ENCODE measurements at places on chromosomes 11 and 22. TPM values are rescaled to one million over a fixed set of nuclear protein-coding genes. Genes with fewer than 3 reads are reported as not detected.
A peak's percentile ranks its signal among the peaks of the same experiment; 100 is the strongest.

Gene OR8B12
- total RNA-seq: not detected

Gene ASPHD2
- total RNA-seq: 8.7 TPM

Gene LGR4
- total RNA-seq: 6.6 TPM

Gene GLYAT
- not detected for total RNA-seq

Gene DNAJB7
- not detected for total RNA-seq

Gene GRAP2
- total RNA-seq: 0.33 TPM

Gene ARRB1
- 10.6 TPM for total RNA-seq

Gene GPR83
- not detected for total RNA-seq

Gene FXYD6
- total RNA-seq: 1.1 TPM

Gene MS4A14
- total RNA-seq: not detected

Gene PHLDA2
- 71.3 TPM for total RNA-seq

Gene CALCB
- total RNA-seq: 0.19 TPM

Gene IL10RA
- total RNA-seq: not detected

Gene KCNK4
- not detected for total RNA-seq

Gene CASP5
- not detected for total RNA-seq

Gene CELSR1
- 17.9 TPM for total RNA-seq

Gene FGF3
- total RNA-seq: not detected

GRCh38 chr11:11960687-11961086, 47.7 kb downstream of the DKK3 start:
- DNase-seq: peak; percentile 62

- DNase-seq: no peak
Measured at GRCh38 chr22:35367331-35367886, 13.5 kb upstream of the HMOX1 start.

GRCh38 chr11:100785148-100785983, 98.3 kb downstream of the ARHGAP42 start:
- no peak for DNase-seq

GRCh38 chr11:96143041-96143521, 199.9 kb downstream of the MAML2 start:
- no peak for DNase-seq

DNA sequence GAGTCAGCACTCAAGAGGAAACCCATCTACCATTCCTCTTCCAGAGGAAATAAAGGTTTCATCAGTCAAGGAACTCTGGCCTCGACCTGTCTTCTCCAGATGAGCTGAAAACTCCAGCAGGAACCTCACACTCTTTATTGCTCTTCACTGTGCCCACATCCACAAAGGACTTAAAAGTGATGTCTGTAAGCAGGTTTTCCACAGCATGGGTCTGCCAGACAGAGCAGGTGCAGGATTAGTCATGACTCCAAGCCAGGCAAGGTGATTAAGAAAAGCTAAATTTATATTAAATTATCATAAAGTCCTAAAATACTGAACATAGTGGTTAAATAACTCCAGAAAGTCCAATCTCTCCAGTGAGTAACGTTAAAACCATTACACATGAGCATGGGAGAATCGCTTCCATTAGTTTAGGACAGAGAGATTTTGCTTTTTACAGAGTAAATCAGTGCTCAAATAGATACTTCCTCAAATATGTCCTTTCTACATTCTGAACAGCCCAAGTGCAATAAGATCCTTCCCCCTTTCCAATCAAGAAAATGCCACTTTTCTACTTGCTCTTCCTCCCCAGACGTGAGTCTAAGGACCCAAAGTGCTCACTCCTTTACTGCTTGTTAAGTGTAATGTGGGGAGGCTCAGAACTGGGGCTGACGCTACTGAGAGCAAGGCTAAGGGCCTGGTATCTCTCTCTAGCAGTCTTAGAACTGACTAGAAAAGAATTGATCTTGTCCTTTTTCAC, 10.7 kb upstream of the CKAP5 start:
- DNase-seq: no peak

DNA sequence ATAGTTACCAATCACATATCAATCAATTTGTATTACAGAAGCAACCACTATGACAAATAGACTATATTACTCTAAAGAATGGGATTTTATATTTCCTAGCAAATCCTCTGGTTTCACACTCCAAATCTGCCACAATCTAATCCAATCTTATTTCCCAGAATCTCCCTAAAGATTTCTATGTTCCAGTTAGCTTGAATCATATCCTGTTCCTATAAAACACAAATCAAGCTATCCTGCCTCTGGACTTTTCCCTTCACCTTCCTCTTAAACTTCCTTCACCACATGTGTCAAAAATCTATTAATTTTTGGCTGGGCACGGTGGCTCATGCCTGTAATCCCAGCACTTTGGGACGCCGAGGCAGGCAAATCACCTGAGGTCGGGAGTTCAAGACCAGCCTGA, 50.0 kb downstream of the PIK3C2A start:
- peak; percentile 10 for DNase-seq

DNA sequence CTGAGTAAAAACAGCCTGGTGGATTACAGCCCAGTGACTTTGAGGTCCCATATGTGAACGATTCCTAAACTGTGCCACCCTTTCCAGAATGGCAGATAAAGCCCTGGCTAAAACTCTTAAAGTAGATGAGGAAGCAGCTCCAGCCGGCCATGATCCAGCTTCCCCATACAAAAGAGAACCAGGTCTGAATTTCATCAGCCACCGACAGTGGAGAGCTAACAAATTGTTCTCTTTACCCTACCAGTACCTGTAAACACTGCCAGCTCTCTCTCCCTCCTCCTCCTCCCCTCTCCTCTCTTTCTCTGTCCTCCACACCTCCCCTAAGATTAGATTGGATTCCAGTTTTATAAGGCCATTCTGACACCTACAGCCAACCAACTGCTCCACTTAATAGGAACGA, 176.9 kb downstream of the DSCAML1 start:
- no peak for DNase-seq

- DNase-seq: no peak
Measured at GRCh38 chr22:28430466-28431025, 249.1 kb downstream of the TTC28 start.

GRCh38 chr11:10155793-10156490, 138.1 kb downstream of the SBF2 start:
- DNase-seq: no peak

DNA sequence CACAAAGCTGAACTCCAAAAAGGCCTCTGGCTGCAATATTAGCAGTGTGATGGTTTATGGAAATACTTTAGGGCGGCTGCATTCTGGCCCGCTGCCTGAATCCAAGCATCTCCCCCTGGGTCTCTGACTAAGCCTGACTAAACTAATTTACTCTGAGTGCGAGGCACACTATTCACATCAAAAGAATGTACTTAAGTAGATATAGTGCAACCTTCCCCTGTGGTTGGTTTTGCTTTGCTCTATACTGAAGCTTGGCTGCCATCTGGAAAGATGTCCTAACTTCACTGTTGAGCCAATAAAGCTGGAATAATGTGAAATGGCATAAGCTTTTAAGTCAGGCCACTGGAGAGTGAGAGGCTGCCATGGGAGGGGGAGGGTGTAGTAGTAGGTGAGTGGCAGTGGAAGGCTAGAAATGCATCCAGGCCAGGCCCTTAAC, 321.6 kb downstream of the AASDHPPT start:
- DNase-seq: peak; percentile 98

- no peak for DNase-seq
Measured at GRCh38 chr22:39674536-39674935, 104.0 kb downstream of the CACNA1I start.

DNA sequence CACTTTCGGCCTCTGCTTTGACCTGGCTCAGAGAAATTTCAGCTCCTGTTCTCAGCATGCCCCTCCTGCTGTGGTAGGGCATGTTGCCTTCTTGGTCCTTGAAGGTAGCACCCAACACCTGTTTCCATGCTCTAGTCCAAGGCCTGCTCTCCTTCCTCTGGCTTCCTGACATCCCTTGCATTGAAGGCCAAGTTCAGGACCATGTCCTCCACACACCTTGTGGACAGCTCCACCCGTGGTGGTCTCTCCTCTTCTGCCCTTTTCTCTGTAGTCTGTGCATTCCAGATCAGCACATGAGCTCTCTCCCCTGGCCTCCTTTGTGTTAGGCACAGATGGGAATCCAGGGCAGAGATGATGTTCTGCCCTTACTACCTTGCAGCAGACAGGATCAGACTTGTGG, 225.3 kb downstream of the ADAMTS15 start:
- no peak for DNase-seq

DNA sequence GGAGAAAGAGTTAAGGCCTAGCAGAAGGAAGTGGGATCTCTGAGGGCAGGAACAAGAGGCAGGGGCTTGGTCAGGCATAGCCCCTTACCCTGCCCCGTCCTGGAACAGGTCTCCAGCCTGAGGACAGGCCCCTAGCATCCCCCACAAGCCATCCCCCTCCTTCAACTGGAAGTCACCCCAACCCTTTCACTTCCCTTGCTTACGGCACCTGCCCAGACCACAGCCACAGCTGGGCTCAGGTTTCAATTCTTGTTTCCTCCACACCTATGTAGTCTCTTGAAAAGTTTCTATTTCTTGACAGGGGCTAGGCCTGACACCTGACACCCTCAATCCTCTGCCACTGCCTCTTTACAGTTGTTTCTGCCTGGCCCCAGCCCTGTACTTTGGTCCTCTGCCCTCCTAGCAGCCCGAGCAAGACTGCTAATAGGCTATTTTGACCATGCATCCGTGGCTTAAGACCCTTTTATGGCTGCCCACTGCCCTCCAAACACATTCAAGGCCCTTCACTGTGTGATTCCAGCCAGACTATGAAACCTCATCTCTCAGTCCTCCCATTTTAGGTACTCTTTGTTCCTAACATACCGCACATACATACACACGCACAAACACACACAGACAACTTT, 10.9 kb upstream of the FCHSD2 start:
- DNase-seq: no peak

DNA sequence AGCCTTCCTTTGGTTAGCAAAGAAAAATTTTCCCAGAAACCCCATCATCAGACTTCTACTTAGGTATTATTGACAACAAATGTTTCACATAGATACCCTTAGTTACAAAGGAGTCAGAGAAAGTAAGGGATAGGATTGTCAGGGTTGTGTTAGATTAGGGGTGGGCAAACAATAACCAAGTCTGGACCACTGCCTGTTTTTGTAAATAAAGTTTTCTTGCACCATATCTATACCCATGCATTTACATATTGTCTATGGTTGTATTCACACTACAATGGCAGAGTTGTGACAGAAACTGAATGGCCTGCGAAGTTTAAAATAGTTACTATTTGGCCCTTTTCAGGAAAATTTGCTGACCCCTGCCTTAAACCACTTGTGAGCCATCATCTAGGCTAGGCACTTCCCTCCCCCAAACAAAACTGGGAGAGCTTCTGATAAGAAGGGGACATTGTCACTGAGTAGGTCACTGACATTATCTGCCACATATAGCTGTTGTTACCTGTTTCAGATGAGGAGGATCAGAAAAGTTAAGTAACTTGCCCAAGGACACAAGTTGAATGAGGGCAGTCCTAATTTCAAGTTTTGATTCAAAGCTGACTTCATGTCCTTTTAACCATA, 40.7 kb upstream of the TMEM135 start:
- no peak for DNase-seq

DNA sequence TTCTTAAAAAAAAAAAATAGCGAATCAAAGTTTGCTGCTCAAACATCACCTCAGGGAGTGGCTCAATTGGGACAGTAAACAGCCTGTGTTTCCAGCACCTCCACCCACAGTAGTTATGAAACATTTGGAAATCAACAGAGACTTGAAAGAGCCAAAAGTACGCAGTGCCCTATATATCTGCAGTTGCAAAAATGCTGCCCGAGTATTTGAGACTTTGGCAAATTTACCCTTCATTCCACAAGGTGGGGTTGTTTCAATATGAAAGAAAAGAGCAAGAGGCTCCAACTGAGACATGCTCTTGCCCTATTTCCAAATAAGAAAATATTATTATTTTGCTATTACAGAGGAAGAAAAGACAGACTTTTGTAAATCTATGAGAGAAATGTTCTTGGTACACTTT, 851.1 kb upstream of the RAG2 start:
- peak; percentile 64 for DNase-seq

GRCh38 chr22:22684580-22685561, 40.5 kb downstream of the GGTLC2 start:
- DNase-seq: no peak

DNA sequence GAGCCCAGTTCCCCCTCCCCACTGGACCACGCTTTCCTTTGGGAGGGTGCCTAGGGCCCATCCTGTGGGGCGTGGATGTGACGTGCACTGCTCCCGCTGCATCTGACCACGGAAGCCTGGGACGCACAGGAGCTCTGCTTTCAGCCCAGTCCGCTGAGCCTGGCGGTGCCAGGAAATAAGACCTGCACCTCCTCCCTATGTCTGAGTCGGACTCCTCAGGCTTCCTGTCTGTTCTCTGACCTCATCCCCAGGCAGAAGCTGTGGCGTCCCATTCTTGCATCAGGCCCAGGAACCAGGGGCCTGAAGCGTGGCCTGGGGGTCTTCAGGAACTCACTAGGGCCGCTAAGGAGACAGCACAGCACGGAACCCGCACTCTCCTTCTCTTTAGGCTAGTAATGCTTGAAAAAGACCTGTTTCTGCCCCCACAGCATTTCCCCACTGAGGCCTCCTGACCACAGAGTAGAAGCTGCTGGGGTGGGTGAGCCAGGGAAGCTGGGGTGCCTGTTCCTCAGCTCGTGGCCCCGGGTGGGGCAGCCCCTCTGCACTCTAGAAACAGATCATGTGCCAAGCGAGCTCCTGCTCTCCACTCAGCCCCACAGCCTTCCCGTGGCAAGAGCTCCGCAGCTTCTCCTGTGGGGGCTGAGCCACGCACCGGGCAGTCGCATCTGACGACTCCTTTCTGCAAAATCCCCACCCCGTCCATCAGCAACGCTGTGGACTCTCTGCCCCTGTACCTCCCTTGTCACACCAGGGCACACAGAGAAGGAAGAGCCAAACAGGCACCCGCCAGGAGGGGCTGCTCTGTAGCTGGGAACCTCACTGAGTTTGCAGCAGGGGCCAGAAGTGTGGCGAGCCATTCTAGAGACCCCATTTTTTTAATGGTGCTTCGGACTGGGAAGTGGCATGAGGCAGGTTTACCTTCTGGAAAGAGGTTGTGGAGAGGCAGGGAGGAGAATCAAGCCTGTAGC, 22.6 kb downstream of the MOV10L1 start:
- DNase-seq: peak; percentile 74

- DNase-seq: no peak
Measured at GRCh38 chr11:62669420-62670161, 1.9 kb upstream of the UQCC3 start.

GRCh38 chr11:114301927-114302326, 5.7 kb downstream of the NNMT start:
- no peak for DNase-seq

DNA sequence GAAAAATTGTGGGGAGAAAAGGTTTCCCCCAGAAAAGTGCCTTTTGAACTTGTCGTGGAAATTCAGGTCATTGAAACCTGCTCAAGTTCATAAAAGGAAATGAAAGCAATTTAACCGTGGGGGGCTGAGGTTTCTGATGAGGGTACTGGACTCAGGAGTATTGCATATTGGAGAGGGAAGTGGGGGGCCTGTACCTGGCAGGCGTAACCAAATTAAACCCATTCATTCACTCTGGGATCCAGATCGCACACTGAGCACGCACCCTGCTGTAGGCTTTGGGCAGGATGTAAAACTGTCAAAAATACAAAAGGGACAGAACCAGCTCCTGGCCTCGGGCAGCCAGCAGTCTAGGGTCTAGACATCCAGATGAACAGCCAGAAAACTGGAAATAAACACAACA, 1517.4 kb downstream of the BRD1 start:
- no peak for DNase-seq

GRCh38 chr22:37967147-37967546, 13.6 kb downstream of the POLR2F start:
- DNase-seq: no peak
